ENCODE measurements at places on chromosomes 6 and 20. TPM values are rescaled to one million over a fixed set of nuclear protein-coding genes. Genes with fewer than 3 reads are reported as not detected.

Gene STAU1
- total RNA-seq: 52.5 TPM

DNA sequence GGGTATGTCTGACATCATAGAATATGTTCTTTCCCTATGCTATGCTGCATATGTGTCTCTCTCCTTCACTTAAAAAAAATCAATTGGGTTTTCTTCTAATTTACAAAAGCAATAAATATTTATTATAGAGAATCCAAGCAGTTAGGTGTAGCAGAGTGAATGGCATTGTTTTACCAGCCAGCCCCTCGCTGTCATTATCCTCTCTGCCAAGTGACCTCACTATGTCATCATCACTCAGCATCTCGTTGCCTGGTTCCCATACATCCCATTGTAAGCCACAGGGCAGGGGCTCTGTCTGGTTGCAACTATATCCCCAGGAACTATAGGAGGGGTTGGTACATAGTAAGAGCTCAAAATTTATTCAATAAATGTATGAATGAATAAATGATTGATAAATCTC, 31.3 kb downstream of the KIAA0319 start:
- no peak overlapping the region for H3K4me3 ChIP-seq
- no peaks in the 10 kb centered on the region for H3K4me1 ChIP-seq
- H3K27ac ChIP-seq: no peak overlapping the region
- H3K27me3 ChIP-seq: peaks cover 21% of the 10 kb centered on the region

DNA sequence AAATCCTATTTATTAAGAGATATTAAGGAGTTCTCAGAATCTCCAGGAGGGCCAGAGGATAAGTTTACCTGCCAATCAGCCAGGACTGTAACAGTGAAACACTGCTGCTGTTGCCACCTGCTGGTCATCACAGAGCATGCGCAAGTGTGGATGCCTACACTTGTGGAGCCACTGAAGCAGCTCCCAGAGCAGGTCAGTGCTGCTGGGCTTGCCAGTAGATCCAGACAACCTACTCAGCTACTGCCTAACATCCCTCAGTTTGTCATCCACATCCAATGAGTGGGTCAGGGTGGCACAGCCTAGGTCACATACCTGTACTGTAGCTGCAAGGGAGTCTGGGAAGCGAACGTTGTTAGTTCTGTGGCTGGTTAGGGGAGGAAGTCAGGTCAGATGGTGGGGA, 18.3 kb upstream of the NHSL1 start:
- no peaks in the 10 kb centered on the region for H3K36me3 ChIP-seq
- H3K27ac ChIP-seq: no peak overlapping the region
- peaks cover 32% of the 10 kb centered on the region for H3K4me1 ChIP-seq
- H3K27me3 ChIP-seq: peaks cover 7% of the 10 kb centered on the region

Gene OGFRL1
- total RNA-seq: 11.4 TPM

GRCh38 chr20:52251136-52251700, 59.6 kb upstream of the ZFP64 start:
- no peak overlapping the region for H3K4me3 ChIP-seq
- no peaks in the 10 kb centered on the region for H3K4me1 ChIP-seq
- DNase-seq: no peak
- H3K27me3 ChIP-seq: no peaks in the 10 kb centered on the region
- no peaks in the 10 kb centered on the region for H3K36me3 ChIP-seq
- H3K27ac ChIP-seq: no peak overlapping the region

GRCh38 chr20:38032585-38033329, 499 bp downstream of the TTI1 start:
- no peak for DNase-seq
- peak overlapping the region; percentile 98 for H3K4me3 ChIP-seq
- peaks cover 49% of the 10 kb centered on the region for H3K4me1 ChIP-seq
- H3K27ac ChIP-seq: peak overlapping the region; percentile 99
- peaks cover 30% of the 10 kb centered on the region for H3K36me3 ChIP-seq

DNA sequence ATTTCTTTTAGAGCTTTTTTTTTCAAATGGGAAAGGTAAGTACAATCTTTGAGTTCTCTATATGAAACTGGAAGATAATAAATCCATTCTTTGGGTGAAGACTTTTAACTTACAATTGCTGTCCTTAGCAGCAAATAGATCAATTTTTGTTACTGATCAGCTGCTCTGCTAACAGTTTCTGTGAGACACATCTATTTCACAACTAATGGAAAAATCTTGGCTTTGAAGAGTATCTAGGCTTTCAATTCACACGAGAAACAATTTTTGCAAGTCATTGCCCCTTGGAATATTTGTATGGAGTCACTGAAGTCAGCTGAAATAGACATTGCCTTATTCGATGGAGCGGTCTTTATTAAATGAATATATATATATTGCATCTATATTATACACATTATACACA, 20.5 kb upstream of the ARG1 start:
- H3K27me3 ChIP-seq: peaks cover 2% of the 10 kb centered on the region
- no peak for DNase-seq
- H3K4me1 ChIP-seq: no peaks in the 10 kb centered on the region
- no peak overlapping the region for H3K4me3 ChIP-seq

GRCh38 chr20:10602221-10602871, 71.5 kb downstream of the JAG1 start:
- peaks cover 21% of the 10 kb centered on the region for H3K36me3 ChIP-seq
- DNase-seq: no peak
- peaks cover 4% of the 10 kb centered on the region for H3K4me1 ChIP-seq
- no peaks in the 10 kb centered on the region for H3K27me3 ChIP-seq

Gene TREML1
- total RNA-seq: not detected

- no peak overlapping the region for H3K4me3 ChIP-seq
- DNase-seq: no peak
These were observed 14.5 kb upstream of the DAAM2 start for GRCh38 chr6:39777661-39778060.

Gene ACTL10
- total RNA-seq: 4.9 TPM

Gene RGS17
- not detected for total RNA-seq

- no peaks in the 10 kb centered on the region for H3K36me3 ChIP-seq
- no peak for DNase-seq
- no peaks in the 10 kb centered on the region for H3K27me3 ChIP-seq
- H3K4me1 ChIP-seq: no peaks in the 10 kb centered on the region
- H3K27ac ChIP-seq: no peak overlapping the region
These were observed 214.6 kb downstream of the PRL start for GRCh38 chr6:22082218-22082617.

Gene EMILIN3
- total RNA-seq: not detected

Gene LTB
- 431 TPM for total RNA-seq

DNA sequence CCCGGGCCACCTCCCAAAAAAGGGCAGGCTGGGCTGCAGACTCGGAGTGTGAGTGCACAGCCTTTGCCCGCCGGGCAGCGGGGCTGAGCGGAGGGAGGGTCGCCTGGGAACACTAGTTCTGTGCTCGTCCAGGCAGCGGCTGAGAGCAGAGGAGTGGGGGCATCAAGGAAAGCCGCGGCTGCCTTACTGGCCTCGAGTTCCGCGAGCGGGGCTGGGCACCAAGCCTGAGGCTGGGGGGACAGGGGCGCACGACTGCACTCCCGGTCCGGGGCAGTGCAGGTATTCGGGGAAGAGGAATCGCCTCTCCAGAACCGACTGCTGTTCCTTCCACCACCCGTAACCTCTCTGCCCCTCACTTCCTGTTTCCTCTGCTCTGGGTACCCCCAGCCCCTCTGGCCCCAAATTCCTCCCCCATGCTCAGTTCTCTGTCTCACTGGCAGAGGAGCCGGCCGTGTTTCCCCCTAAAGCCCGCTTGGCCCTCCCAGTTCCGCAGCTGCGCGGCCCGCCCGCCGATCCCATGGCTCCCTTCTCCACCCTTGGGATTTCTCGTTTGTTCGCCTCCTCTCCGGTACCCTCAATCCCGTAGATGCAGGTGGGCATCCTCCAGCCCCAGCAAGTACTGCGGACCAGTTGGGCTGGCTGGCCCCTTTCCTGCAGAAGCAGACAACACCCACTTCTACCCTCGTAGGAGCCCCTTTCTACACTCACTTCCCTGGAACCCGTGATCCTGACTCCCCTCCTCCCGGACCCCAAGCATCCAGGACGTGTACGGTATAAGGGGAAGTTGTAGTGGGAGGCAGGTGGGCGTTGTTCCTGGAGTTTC, 5.1 kb downstream of the RING1 start:
- peak overlapping the region; percentile 81 for H3K4me3 ChIP-seq
- peaks cover 36% of the 10 kb centered on the region for H3K4me1 ChIP-seq
- H3K27ac ChIP-seq: peak overlapping the region; percentile 18

DNA sequence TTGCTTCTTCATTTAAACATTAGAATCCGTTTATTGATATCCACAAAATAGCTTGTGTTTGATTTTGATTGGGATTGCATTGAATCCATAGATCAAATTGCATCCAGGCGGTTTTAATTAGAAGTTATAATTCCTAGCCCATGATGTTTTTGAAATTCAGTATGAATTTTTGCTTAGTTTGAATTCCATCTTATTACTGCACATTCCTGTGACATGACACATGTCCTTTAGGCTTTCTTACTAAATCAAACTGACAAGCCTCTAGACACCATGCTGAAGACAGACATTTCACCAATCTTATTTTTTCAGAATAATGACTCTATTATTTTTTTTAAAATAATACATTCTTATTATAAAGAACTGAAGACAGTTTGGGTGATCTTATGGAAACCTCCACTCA, 21.4 kb upstream of the PI16 start:
- no peak for DNase-seq
- H3K4me1 ChIP-seq: peaks cover 5% of the 10 kb centered on the region
- peaks cover 13% of the 10 kb centered on the region for H3K27me3 ChIP-seq
- peaks cover 1% of the 10 kb centered on the region for H3K36me3 ChIP-seq
- H3K27ac ChIP-seq: no peak overlapping the region

Gene PRRC2A
- total RNA-seq: 257 TPM

GRCh38 chr20:9269280-9269971, 200.5 kb downstream of the PLCB4 start:
- no peak overlapping the region for H3K27ac ChIP-seq
- H3K36me3 ChIP-seq: no peaks in the 10 kb centered on the region
- no peak for DNase-seq
- H3K4me3 ChIP-seq: no peak overlapping the region
- H3K4me1 ChIP-seq: no peaks in the 10 kb centered on the region

Gene TRIM31
- not detected for total RNA-seq

Gene SLC24A3
- total RNA-seq: not detected

Gene SEL1L2
- not detected for total RNA-seq

DNA sequence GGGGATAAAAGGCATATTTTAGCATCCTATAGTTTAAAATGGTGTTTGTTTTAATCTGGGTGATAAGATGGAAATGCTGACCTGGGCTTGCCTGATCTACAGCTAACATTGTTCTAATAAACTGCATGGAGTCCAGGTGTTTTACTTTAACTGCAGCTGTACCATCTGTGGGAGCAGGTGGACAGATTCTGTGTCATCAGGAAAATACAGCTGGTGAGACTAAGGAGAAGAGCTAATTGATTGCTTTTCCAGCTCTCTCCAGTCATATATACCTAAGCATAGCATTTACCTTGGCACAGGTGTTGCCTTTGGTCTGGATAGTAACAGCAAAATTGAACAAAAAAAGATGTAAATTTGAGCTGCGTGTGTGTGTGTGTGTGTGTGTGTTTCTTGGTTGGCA, 31.6 kb downstream of the CBFA2T2 start:
- peaks cover 11% of the 10 kb centered on the region for H3K4me1 ChIP-seq
- H3K27ac ChIP-seq: no peak overlapping the region
- no peak overlapping the region for H3K4me3 ChIP-seq
- DNase-seq: no peak
- H3K36me3 ChIP-seq: peaks cover 3% of the 10 kb centered on the region

Gene TMEM200A
- 1.4 TPM for total RNA-seq

- no peak overlapping the region for H3K27ac ChIP-seq
- H3K27me3 ChIP-seq: peaks cover 10% of the 10 kb centered on the region
- H3K4me1 ChIP-seq: no peaks in the 10 kb centered on the region
These were observed 6.3 kb upstream of the TSHZ2 start for GRCh38 chr20:52965819-52966218.

GRCh38 chr6:121055572-121056163, 278.6 kb downstream of the TBC1D32 start:
- H3K36me3 ChIP-seq: no peaks in the 10 kb centered on the region
- H3K4me1 ChIP-seq: peaks cover 1% of the 10 kb centered on the region
- no peak overlapping the region for H3K27ac ChIP-seq
- H3K27me3 ChIP-seq: peaks cover 2% of the 10 kb centered on the region
- no peak overlapping the region for H3K4me3 ChIP-seq

DNA sequence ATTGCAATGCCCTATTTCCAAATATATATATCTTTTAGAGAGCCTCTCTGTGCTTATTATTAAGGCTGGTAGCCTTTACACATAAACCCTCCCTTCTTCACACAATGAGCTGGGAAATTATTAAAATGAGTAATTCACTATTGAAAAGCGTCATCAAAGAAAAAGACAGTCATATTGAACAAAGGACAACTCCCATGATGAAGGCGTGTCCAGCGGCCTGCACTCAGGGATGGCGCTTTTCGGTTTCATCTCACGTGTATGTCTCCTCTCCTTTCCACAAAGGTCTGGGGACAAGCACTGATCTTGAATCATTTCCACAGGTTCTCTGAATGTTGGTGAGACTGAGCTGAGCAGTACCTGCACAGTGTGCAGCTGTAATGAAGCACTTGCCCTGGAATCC, 3.5 kb downstream of the SERPINB9 start:
- peaks cover 46% of the 10 kb centered on the region for H3K4me1 ChIP-seq
- DNase-seq: no peak
- H3K27me3 ChIP-seq: no peaks in the 10 kb centered on the region
- peaks cover 53% of the 10 kb centered on the region for H3K36me3 ChIP-seq

Gene SOX18
- total RNA-seq: 0.51 TPM

DNA sequence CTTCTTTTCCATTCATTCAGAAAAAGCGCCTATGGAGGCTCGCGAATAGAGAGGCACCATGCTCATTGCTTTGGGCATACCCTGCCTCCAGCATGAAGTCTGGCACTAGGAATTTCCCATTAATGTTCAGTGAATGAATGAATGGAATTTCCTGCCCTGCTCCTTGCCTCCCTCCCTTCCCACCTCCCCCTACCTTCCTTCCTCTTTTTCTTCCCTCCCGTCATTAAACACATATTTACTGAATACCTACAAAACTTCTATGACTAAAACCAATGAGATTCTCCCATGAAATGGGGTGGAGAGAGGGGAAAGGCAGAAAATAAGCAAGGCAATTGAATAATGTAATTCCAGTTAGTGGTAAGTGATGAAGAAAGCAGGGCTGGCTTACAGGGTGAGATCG, 213.8 kb upstream of the AGPAT4 start:
- no peaks in the 10 kb centered on the region for H3K36me3 ChIP-seq
- H3K27ac ChIP-seq: no peak overlapping the region
- DNase-seq: no peak

- H3K27ac ChIP-seq: no peak overlapping the region
- peaks cover 4% of the 10 kb centered on the region for H3K27me3 ChIP-seq
- DNase-seq: no peak
- H3K4me1 ChIP-seq: peaks cover 1% of the 10 kb centered on the region
- H3K4me3 ChIP-seq: no peak overlapping the region
These were observed 897 bp upstream of the SEL1L2 start for GRCh38 chr20:13991311-13991710.

Measured in activated naive CD8-positive, alpha-beta T cell treated with anti-CD3 and anti-CD28 coated beads, Interleukin-2, amount 10 ng/mL, durations not matched to agents 7 days and 5 days (primary cell).